ENCODE measurements at places on chromosomes 16 and 17.

- peak; percentile 6 for DNase-seq
Observed at GRCh38 chr16:745739-746138, 4.9 kb upstream of the CIAO3 start.

- DNase-seq, result no peak
Observed at GRCh38 chr17:63546308-63547082, 3.8 kb upstream of the DCAF7 start.

- no peak for DNase-seq
Observed at GRCh38 chr16:78703936-78704335, 604.5 kb downstream of the WWOX start.

DNA sequence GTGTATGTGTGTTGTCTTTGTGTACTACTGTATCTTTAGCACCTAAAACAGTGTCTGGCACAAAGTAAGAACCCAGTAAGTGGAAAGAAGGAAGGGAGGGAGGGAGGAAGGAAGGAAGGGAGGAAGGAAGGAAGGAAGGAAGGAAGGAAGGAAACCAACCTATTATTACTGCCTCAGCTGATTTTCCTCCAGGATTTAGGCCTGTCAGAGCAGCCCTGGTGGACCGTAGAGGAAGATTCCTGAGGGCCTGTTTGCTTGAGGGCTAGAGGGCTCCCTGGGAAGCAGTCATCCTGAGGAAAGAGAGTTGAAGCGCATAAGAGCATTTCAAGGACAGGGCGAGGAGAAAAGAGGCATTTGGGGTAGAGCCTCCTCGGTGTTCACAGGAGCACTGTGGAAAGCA, 61.5 kb downstream of the WSB1 start:
- DNase-seq, result no peak

- DNase-seq, result no peak
Observed at GRCh38 chr17:4150096-4150495, 7.1 kb downstream of the CYB5D2 start.

GRCh38 chr16:73052576-73052975, 4.6 kb upstream of the ZFHX3 start:
- no peak for DNase-seq

DNA sequence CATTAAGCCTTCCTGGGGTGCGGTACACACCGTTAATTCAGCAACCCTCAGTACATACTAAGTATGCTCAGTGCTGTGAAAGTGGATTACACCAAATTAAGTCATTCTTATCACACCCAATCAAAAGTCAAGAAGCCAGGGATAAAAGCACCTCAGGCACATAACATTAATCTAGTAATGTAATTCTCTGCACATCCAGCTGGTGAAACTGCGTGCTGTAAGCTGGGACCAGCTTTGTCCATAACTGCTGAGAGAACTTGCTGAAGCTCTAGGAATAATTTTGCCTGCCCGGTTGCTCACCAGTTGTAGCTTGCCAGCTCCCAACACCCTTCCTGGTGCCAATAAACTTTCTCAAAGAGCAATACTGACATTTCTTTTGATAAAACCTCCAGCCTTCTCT, 44.9 kb downstream of the SLC47A1 start:
- no peak for DNase-seq

GRCh38 chr17:7894866-7895265, 6.3 kb downstream of the CHD3 start:
- no peak for DNase-seq

DNA sequence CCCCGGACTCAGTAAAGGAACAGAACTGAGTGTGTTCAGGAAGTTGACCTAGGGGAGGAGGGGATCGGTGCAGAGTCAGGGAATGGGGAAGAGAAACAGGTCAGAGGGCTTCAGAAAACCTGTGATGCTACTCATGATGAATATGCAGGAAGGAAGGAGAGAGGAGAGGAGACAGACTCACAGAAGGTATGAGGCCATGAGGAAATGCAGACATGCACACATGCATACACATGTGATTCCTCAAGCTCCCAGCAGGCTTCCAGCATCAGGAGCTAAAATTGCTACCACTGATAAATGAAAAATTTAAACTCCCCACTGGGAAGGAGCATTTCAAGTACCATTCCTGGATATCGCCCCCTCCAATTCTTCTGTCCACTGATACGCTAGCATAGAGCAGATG, 262.6 kb downstream of the SLC39A11 start:
- DNase-seq, result no peak

- DNase-seq, result no peak
Observed at GRCh38 chr16:53805113-53805512, 101.2 kb downstream of the FTO start.

- DNase-seq, result no peak
Observed at GRCh38 chr16:84247844-84248243, 8.0 kb upstream of the KCNG4 start.

- no peak for DNase-seq
Observed at GRCh38 chr17:17166446-17166845, 39.7 kb downstream of the PLD6 start.

GRCh38 chr16:85555719-85556455, 57.2 kb upstream of the GSE1 start:
- no peak for DNase-seq

DNA sequence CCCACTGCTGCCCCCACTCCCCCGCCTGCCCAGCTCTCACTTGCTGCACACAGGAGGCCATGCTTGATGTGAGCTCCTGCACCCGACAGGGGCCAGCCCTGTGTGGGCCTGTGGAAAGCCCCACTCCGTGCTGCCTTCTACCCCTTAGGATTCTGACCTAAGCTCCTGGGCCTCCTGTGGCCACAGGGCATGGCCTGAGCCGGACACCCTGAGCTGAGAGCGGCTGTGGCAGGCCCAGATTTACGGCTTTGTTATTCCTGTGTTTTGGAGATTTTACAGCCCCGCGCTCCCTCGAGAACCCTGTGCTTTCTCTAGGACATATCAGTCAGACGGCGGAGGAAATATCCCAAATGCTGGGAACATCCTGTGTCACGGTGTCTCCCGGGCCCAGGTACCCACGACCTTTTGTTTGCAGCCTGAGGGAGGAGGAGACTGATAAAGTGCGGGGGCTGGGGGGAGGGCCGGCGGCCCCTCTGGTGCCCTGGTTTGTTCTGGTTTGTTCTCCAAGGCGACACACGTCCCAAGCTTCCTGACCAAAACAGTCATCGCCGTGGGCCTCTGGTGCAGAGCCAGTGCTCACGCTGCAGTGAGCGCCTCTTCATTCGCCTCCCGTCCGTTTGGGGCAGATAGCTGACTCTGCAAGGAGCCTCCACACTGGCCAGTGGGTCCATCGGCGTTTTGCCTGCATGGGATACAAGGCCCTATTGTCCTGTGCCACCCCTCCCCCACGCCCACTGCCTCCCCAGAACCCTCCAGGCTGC, 363.4 kb downstream of the C16orf95 start:
- DNase-seq, result no peak

- no peak for DNase-seq
Observed at GRCh38 chr17:73288534-73289302, 23.1 kb downstream of the CDC42EP4 start.

- DNase-seq, result no peak
Observed at GRCh38 chr17:44065668-44066203, 735 bp downstream of the LSM12 start.

DNA sequence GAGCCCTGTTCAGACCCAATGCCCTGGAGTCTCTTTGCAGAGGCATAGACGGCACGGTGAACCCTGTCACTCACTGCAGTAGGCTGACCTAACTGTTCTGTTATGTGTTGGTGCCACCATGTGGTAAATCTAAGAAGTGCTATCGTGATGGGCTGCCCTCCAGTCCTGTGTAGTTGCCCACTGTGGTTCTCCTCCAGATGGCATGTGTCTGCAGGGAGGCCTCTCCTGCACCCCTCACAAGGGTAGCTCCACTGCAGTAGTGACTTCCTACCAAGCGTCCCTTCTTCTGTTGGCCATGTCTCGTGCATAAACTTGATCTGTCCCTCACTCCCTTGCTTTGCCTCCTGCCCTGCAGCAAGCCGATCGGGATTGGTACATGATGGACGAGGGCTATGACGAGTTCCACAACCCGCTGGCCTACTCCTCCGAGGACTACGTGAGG, 5.8 kb downstream of the DHX38 start:
- peak; percentile 38 for DNase-seq

Data from NCI-H510A treated with DMSO at 0.1 percent for 48 hours (cell line).